ENCODE measurements at places on chromosomes 6 and 20.

DNA sequence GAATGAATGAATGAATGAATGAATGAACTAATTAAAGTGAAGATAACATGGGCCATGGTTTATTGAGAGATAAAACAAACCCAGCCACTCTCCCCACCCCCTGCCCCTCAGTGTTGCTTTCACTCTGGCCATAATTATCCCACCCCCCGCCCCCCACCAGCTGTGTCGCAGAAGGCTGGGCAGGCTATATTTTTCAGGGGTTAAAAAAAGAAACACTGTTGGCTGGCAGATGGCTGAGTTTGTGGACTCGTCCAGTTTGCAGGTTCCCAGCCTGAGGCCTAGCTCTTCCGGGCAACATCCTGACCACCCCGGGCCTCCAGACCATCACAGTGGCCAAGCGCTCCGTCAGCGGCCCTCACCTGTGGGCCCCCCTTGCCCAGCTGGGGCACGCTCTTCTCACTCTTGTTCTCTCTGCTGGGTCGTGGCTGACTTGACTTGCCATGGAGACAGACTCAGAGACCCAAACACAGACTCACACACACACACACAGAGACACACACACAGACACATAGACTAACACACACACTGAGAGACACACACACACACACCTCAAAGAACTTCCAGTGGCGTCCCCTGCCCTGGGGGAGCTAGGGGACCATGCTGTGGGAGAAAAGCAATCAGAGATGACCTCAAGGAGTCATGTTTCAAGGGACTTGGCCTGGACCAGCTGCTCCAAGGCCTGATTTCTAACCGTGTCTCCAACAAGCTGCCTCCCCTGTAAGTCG, 2.2 kb upstream of the GRM4 start:
- no peak for DNase-seq

DNA sequence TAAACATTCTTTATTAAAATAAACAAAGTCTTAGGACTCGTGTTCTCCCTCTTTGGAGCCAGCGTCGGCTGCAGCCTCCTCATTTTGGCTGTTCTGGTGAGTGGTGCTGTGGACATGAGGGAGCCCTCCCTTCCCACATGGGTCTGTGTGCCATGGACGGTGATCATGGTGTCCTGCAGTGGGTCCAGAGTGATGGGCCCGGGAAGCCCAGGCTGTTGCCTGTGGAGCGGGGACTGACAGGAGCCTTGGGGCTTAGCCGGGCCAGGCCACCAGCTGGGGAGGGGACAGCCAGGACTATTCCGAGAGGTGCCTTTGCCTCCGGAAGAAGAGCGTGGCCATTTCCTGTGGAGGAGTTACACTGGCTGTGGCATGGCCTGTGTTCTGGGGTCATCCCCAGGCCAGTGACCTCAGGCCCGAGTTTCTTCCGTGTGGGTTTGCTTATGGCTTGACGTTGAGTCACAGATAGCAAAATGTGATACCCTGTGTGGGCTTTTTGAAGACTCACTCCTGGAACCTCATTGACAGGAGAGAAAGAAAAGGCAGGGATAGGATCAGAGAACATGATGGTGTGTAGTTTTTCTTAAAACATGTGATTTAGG, 153.4 kb downstream of the DTNBP1 start:
- no peak for DNase-seq

- peak; percentile 77 for DNase-seq
Measured at GRCh38 chr20:36439040-36439730, 102.1 kb upstream of the MYL9 start.

DNA sequence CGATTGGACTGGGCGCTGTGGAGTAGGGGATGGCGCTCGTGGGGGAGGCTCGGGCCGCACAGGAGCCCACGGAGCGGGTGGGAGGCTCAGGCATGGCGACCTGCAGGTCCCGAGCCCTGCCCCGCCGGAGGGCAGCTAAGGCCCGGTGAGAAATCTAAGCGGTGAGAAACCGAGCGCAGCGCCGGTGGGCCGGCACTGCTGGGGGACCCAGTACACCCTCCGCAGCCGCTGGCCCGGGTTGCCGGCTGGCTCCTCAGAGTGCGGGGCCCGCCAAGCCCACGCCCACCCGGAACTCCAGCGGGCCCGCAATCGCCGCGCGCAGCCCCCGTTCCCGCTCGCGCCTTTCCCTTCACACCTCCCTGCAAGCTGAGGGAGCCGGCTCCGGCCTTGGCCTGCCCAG, 59.7 kb upstream of the MYLIP start:
- no peak for DNase-seq

DNA sequence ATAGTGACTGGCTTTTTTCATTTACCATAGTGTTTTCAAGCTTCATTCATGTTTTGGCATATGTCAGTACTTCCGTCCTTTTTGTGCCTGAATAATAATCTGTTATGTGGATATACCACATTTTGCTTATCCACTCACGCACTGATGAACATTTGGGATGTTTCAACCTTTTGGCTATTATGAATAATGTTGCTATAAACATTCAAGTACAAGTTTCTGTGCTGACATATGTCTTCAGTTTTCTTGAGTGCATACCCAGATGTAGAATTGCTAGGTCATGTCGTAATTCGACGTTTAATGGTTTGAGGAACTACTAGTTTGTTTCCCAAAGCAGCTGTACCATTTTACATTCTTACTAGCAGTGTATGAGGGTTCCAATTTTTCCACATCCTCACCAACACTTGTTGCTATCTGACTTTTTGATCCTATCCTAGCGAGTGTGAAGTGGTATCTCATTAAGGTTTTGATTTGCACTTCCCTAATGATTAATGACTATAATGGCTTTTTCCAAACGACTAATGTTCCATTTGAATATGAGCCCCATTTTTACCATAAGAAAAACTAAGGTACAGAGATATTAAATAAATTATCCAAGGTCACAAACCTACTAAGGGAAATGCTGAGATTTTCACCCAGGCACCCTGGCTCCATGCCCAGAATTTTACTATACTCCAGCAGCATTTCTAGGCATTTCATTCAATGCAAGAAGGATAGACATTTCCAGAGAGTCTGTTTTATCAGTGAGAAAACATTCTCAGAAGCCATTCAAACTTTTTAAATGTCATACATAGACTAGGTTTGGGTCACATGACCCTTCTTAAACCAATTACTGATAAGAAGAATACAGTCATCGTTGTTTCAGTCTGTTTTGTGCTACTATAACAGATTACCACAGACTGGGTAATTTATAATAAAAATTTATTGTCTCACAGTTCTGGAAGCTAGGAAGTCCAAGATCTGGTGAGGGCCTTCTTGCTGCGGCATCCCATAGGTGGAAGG, 71.1 kb upstream of the RUNX2 start:
- no peak for DNase-seq

DNA sequence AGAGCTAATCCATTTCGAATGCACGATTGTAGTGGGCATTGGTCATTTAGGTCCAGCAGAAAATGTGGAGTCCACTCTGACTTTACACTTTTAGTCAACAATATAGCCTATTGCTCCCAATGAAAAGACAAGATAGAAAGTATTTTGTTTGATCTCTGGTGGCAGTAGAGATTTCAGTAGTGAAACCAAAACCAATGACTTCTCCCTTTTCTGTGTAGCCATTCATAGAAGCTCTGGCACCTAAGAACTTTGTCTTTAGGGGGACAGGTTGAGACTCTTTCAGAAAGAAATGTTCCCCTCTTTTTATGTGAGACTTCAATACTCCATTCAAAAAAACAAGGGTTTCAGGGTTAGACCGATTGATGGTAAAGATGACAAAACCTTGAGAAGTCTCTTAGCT, 510.8 kb upstream of the POU3F2 start:
- no peak for DNase-seq
